ENCODE measurements at places on chromosomes 5 and 9.

DNA sequence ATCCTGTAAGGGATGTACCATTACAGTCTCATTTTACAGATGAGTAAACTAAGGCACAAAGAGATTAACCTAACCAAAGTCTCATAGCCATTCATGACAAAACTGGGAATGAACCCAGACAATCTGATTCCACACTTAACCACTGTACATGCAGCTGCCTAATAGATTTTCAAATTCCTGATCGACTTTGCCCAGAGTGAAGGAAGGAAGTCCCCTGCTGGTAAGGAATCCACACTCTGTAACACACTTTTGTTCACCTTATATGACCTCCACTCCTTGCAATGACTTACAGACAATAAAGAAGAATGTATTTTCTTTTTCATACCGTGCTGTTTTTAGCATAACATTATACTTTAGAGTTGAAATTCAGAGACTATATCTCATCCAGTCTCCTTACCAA, 31.3 kb upstream of the PLPP6 start:
- no peak for DNase-seq

- no peak for DNase-seq
These were observed 207.1 kb downstream of the ICE1 start for GRCh38 chr5:5629607-5629978.

GRCh38 chr5:100446879-100447430, 88.2 kb upstream of the FAM174A start:
- no peak for DNase-seq

GRCh38 chr5:16592255-16592654, 24.5 kb downstream of the RETREG1 start:
- no peak for DNase-seq

GRCh38 chr5:142327111-142327842, 2.5 kb upstream of the SPRY4 start:
- DNase-seq, result peak; percentile 83

DNA sequence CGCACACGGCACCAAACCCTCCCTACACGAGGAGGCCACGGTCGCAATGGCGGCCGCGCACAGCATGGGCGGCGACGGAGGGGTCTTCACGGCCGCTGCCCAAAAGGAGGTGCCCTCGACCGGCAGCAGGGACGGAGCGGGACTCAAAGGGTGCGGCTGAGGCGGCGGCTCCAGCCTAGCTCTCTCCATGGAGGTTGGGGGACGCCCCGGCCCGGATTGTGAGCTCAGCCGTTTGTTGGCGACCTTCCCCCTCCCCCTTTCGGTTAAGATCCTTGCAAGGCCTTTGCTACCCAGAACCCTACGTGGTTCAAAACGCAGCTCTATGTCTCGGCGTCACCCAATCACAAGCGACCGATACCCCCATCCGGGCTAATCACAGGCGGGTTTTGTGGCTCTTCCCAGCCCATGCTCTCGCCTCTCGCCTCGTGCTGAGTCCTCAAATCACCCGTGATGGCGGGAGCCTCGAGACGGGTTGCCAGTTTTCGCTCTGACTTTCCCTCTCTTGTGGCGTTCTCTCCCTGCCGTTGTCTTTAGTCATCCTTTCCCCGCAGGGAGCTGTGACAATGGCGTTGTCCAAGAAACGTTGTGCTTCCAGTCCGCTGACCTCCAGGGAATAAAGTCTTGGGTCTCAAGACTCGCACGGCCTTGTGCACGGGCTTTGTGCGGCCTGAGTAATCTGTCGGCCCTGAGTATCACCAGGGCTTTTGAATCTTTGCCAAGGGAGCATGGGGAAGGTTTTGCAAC, 19.5 kb downstream of the C5orf52 start:
- DNase-seq, result no peak

- peak; percentile 91 for DNase-seq
These were observed 1.1 kb upstream of the SPRY4 start for GRCh38 chr5:142325725-142326479.

GRCh38 chr5:127311349-127311748, 20.8 kb downstream of the MEGF10 start:
- DNase-seq, result no peak

- DNase-seq, result no peak
These were observed 31.7 kb downstream of the MTX3 start for GRCh38 chr5:79959407-79959806.

- no peak for DNase-seq
These were observed 62.1 kb downstream of the PAX5 start for GRCh38 chr9:36971935-36972488.

DNA sequence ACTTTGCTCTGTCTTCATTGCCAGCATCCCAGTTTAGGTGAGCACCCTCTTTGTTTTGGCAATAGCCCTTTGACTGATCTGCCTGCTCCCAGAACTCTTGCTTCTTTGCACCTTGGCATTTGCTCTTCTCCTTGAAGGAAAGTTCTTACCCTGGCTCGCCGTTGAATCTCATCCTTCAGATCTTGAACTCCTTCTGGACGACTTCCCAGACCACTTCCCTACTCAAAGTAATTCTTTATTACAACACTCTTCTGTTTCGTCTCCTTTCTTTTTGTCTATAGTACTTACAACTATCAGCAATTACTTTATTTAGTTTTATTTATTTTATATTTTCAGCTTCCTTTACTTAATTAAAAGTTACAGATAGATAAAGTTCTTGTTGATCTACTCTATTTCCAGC, 1510.1 kb downstream of the MAT2B start:
- DNase-seq, result no peak

DNA sequence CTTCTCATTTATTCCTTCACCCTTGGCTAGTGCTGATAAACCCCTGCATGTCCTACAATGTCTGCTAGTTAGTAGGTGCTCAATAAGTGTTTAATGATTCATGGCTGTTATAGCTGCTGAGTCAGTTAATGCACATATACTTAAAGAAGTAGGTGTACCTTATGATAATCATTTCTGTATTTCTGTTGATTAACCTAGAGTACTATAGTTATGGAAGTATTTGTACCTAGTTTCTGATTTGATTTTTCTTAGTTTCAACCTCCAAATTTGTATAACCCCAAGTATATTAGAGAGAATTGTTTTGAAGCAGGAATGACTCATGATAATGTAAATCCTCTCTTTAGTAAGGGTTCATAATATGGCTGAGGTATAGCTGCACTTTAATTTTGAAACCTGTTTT, 8.9 kb downstream of the SMAD5 start:
- no peak for DNase-seq

- no peak for DNase-seq
These were observed 45.6 kb downstream of the SLC1A3 start for GRCh38 chr5:36651761-36652685.

DNA sequence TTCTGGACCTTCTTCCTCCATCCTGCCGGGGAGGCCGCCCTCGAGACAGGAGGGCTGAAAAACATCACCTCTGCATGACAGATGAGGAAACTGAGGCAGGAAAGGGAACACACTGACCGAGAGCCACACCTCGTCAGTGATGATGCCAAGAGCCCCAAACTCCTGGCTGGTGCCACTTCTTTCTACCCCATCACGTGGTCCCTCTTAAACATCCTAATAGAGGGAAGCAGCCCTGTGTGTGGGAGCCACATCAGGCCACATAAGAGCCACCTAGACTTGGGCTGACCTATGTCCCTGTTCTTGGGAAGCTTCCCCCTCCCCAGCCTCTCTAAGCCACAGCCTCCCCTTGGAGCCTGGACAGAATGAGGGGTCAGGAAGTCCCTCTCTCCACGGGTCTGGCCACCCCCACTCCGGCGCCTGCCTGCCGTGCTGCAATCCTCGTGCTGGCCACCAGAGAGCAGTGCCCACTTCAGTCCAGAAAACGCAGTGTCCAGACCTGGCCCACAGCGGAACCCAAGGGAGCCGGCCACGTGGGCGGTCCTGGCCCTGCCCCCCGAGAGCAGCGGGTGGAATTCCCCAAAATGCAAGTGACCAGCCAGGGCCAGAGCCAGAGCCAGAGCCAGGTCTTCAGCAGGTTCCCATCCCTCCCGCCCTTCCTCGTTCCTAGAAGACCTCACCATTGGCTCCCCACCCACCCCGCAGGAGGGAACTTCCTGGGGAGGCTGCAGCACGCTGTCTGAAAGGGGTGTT, 54.7 kb upstream of the SARDH start:
- peak; percentile 68 for DNase-seq

- peak; percentile 54 for DNase-seq
These were observed 12.6 kb upstream of the FYB1 start for GRCh38 chr5:39231705-39232525.

DNA sequence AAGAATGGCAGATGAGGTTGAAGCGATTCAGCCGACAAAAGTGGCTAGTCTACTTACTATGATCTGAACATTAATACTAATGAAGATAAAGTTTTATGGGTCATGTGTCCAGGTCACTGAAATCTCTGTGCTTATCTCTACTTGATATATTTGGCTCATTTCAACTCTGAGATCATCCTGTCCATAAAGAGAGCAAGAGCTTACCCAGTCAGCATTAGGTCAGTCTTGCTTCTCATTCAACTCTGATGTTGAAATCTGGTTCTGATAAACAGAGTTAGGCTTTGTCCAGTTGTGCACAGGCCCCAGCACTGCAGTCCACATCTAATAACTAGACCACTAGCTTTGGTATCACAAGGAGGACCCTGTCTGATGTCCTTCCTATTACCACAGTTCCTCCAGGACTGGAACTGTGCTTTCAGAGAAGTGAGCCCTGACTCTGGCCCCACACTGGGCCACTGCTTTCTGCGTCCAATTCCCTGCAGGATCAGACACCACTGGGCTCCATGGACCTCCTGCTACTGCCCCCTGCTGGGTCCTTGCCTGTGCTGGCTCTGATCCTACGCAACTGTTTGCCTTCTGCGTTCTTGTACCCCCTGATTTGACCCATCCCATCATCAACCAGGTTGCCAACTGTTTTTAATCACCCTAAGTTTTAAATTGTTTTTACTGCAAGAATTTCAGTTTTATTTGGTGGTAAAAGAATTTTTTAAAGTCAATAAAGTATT, 23.7 kb upstream of the FAM120A start:
- DNase-seq, result no peak

- peak; percentile 76 for DNase-seq
These were observed 37.0 kb downstream of the MAMDC2 start for GRCh38 chr9:70080481-70081119.

DNA sequence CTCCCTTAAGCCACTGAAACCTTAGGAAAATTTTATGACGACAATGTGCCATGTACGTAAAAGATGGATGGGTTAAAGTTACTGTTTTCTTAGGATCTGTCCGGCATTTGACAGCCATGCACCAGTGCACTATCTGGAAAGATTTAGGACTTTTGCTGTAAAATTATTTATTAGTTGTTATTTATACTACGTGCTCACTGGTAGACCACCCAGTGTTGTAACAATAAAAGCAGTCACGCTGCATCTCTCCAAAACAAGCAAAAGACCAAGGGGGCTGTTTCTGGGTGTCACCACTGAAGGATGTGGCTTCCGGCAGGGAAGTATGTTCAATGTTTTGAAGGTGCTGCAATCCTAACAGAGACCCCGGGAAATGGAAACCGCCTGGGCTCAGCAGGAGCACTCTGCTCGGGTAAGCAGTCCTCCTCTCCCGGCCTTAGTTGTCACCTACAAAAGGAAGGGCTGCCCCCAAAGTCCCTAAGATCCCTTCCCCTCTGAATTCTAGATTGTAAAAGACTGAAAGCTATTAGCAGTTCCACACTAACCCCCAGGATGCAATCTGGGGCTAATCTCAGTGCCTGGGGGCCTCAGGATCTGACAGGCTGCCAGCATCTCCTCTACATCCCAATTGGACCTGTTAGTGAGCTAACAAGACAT, 38.6 kb downstream of the SAXO1 start:
- DNase-seq, result no peak

DNA sequence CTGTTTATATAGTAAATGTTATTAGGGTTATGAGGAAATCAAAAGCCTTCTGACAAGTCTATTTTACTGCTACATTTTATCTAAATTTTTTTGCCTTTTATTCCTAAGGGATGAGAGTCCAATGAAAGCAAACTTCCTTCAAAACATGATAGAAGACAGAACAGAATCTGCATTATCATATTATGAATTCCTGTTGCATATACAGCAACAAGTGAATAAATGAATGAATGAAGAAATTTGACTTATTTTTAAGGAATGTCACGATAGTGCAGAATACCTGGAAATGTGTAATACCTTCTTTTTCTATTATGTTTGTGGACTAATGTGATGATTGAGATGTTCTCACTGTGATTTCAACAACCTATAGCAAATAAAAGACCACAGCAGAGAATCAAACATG, 13.5 kb upstream of the CAMLG start:
- DNase-seq, result no peak

DNA sequence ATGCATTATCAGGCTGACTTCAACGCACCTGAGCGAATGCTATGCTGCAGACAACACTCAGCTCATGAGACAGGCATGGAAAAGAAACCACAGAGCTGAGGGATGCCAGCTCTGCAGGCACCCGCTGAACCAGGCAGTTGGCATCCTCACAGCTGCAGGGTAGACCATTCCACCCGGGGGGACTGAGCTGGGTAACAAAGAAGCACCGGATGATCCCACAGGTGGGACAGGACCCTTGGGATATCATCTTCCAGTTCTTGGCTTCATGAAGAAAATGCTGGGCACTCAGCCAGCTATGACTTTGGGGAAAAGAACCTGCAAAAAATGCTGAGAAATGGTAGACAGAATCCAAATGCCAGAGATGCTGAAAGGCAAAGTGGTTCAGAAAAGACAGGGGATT, 9.6 kb downstream of the EPB41L4B start:
- no peak for DNase-seq

DNA sequence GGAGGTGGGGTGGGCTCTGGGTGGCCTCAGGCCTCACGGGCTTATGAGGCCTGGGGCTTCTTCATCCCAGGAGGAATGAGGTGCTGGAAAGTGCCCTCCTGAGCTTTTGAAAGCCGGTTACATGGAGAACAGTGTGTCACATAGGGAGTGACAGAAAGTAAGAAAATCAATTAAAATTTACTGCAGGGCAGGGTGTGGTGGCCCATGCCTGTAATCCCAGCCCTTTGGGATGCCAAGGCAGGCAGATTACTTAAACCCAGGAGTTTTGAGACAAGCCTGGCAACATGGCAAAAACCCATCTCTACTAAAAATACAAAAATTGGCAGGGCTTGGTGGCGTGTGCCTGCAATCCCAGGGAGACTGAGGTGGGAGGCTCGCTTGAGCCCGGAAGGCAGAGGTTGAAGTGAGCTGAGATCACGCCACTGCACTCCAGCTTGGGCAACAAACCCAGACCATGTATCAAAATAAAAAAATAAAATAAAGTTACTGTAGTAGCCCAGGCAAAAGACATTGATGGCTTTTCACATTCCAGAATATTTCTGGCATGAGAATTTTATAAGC, 125.8 kb upstream of the DAPK1 start:
- no peak for DNase-seq

- no peak for DNase-seq
These were observed 49.7 kb downstream of the FER start for GRCh38 chr5:108797396-108797795.

DNA sequence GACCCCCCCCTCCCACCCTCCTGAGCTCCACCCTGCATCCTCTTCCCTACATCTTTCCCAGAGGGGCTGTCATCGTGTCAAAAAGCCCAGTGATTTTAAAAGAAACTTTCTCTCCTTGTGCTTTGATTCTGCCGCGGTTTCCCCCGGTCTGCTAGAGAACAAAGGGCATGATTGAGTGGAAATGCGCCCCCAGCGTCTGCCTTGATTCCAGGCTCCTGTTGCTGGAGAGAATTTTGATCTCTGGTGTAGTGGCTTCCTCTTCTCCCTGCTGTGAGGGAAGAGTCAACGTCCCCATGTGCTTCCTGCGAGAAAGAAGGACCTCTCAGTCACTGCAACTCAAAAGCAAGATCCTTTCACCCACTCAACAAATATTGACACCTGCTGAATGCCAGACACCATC, 61.9 kb upstream of the RAPGEF1 start:
- no peak for DNase-seq

Measured in HCEC 1CT (cell line).